ENCODE measurements at places on chromosomes 6 and 20. TPM values are rescaled to one million over a fixed set of nuclear protein-coding genes. Genes with fewer than 3 reads are reported as not detected.

Gene LAMA4
- 67.8 TPM for total RNA-seq

Gene RNF182
- total RNA-seq, result 0.14 TPM

Gene MOXD1
- total RNA-seq, result 3.8 TPM

Gene WFDC5
- not detected for total RNA-seq

Gene AKAP7
- 56.3 TPM for total RNA-seq

Gene CRISP1
- total RNA-seq, result not detected

Gene LRRN4
- 0.43 TPM for total RNA-seq

Gene SEL1L2
- total RNA-seq, result 0.52 TPM

Gene DZANK1
- 3.3 TPM for total RNA-seq

Gene LSM2
- total RNA-seq, result 32.5 TPM

Gene LPA
- total RNA-seq, result 1.3 TPM

Gene SLC4A11
- total RNA-seq, result 4.8 TPM

Gene IYD
- total RNA-seq, result 62.6 TPM

Gene DEFB132
- not detected for total RNA-seq

Gene FAM83D
- 48.3 TPM for total RNA-seq

Gene KCNQ5
- total RNA-seq, result 2.3 TPM

Gene C6orf15
- total RNA-seq, result not detected

Gene GHRH
- total RNA-seq, result not detected

Gene ZC2HC1B
- not detected for total RNA-seq

Gene HSPA1L
- total RNA-seq, result 2.8 TPM

Gene PIGU
- 19.1 TPM for total RNA-seq

Gene CEP57L1
- total RNA-seq, result 11.5 TPM

Gene TFAP2A
- 0.89 TPM for total RNA-seq

Gene MMP24OS
- total RNA-seq, result 123 TPM

Gene PPARD
- total RNA-seq, result 27.9 TPM

Gene GPX5
- not detected for total RNA-seq

Gene B3GALT4
- total RNA-seq, result 25.4 TPM

Gene FAM83C
- total RNA-seq, result not detected

Gene HCK
- 11.7 TPM for total RNA-seq

Gene SLC12A5
- total RNA-seq, result 0.32 TPM

Gene BMP2
- total RNA-seq, result 55.8 TPM

Gene HLA-DQB2
- total RNA-seq, result 4.0 TPM

Gene LY6G6C
- total RNA-seq, result not detected

Gene PTCRA
- 0.37 TPM for total RNA-seq

Gene CCDC170
- total RNA-seq, result 0.69 TPM

Gene ESR1
- total RNA-seq, result 1.9 TPM

Gene CST9L
- total RNA-seq, result not detected

Gene CDYL
- 30.4 TPM for total RNA-seq

Gene MAN1A1
- total RNA-seq, result 87.1 TPM

Gene ITPA
- total RNA-seq, result 44.4 TPM

Gene RAD21L1
- not detected for total RNA-seq

Gene MYB
- 2.0 TPM for total RNA-seq

Data from mucosa of gallbladder (tissue), 1 donor.